ENCODE measurements at places on chromosomes 7 and 10.

DNA sequence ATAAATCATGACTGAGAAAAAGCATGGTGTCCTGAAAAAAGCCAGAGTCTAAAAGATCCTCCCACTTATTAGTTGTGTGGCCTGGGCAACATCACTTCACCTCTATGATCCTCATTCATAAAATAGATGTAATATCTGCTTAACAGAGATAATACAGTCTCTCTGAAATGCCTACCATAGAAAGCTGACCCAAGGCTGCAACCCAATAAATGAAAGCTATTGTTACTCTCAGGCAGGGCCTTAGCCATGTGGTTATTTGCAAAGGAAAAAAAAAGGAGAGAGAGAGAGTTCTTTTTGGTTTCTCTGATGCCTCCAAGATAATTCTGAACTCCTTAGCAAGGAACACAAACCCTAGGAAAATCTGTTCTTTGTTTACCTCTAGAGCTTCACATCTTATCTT, 7.9 kb downstream of the FAM13C start:
- DNase-seq, result no peak

- DNase-seq, result peak; percentile 38
Measured at GRCh38 chr10:62373995-62374861, at the start of gene ZNF365. Gene ZNF365, plus strand, starts transcription at chr10:62374369. Its CDS starts 1,825 bp downstream, at chr10:62376194.

DNA sequence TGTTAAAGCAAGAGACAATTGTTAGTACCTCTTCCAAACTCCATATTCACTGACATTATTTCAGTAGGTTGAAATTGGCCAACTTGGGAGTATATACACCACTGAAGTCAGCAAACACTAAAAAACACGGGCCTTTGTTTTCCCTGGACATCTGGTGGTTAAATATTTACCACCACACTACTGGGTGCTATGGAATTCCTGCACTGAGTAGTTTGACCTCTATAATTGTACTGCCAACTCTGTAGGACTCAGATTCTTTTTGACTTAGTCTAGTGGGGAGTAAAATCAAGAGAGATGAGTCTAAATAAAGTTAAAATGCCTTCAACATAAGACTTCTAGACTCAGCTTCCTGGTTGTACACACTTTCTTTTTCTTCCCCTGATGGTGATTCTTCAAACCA, 41.3 kb upstream of the TES start:
- no peak for DNase-seq

GRCh38 chr10:59997827-59998525, 91.6 kb upstream of the CCDC6 start:
- no peak for DNase-seq

DNA sequence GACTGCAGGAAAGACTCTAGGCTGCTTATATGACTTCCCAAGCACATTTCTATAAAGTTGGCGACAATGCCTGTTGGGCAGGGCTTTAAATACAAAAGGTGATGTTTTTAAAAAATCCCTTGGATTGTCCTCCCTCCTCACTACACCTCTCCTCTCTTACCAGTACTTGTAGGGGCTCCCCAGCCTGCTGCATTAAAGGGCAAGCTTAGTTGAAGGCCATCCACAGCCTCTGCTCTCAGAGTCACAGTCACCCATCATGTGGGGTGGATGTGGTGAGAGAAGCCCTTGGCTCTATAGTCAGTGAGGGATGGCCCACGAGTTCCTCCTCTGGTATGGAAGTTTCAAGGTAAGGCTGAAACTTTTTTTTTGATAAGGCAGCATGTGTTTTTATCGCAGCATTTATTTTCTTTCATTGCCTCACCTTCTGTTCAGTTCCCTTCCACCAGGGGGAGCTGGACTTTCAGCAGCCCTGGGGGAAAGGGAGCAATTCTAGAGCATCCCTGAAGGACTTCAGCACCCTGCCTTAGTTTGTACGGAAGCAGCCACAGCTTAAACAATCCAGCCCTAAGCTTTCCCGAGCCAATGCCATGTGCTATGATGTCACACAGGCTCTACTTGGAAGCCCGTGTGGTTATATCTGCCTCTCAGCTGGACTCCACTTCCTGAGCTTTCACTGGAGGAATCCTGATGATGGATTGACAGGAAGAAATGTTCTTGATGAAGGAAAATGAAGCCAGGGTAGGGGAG, 131.9 kb downstream of the CALCR start:
- peak; percentile 31 for DNase-seq

- no peak for DNase-seq
Measured at GRCh38 chr10:99843310-99843709, 60.9 kb downstream of the ABCC2 start.

GRCh38 chr7:133977409-133978274, 149.5 kb upstream of the LRGUK start:
- no peak for DNase-seq

DNA sequence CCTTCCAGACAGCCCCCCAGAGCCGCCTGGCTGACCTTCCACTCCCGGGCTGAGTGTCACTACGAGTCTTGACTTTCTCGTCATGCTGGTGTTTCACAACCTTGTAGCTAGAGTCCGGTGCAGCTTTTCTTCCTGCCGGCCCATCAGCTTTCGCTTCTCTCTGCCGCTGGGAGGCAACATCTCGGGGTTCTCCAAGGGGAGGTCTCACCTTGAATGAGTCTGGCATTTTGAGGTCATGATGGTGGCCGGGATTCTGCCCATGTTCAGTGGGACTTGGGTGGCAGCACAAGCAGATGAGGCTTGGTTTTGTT, 285.2 kb downstream of the CAMK1D start:
- no peak for DNase-seq

- DNase-seq, result no peak
Measured at GRCh38 chr7:147563669-147564068, 1026.9 kb upstream of the C7orf33 start.

GRCh38 chr7:77747718-77748117, 50.5 kb downstream of the TMEM60 start:
- DNase-seq, result no peak

- peak; percentile 1 for DNase-seq
Measured at GRCh38 chr7:32357535-32358277, 132.5 kb downstream of the LSM5 start.

DNA sequence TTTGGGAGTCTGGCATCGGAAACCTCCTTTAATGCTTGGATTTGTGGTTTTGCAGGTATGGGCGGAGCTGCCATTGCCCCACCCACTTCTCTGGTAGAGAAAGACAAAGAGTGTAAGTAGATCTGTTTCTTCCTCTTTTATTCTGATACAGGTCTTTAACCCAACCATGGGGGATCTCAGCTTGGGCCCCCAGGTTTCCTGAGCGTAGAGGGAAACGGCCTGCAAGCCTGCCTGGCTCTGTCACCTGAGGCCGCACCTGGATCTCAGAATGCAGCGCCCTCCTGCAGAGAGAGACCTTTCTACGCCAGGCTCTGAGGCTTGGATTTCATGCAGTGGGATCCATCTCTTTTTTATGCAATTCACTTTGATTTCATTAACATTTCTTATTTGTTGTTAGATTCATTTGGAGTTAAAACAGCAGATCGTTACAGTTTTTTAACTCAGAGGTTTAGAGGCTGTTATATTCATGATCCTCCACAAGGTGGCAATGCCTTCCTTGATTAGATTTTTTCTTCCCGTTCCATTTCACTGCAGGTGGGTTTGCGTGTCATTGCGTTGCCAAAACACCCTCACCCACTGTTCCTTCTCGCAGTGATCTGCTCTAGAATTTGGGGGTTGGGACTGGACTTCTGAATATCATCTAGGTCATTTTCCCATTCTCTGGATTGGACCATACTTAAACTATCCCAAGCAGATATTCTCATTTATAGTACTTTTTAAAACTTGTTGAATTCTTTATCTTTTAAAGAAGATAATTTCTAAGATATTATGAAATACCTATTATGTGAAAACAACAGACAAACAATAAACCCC, 20.0 kb downstream of the RBM17 start:
- DNase-seq, result no peak

DNA sequence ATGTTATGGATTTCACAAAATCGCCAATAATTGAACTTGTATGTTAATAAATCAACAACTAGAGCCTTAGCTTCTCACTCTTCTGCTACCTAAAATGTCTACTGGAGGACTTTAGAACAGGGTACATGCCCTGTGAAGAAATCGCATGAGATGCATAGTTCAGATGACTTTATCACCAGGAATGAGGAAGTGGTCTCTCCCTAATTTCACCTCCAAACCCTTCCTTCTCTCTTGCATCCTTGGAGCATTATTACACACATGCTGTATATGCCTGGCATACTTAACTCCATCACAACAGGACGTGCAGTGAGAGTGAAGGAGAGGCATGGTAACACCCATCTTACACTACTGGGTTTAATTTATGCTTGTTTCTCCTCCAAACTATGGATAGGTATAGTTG, 27.8 kb downstream of the RHEB start:
- DNase-seq, result no peak

DNA sequence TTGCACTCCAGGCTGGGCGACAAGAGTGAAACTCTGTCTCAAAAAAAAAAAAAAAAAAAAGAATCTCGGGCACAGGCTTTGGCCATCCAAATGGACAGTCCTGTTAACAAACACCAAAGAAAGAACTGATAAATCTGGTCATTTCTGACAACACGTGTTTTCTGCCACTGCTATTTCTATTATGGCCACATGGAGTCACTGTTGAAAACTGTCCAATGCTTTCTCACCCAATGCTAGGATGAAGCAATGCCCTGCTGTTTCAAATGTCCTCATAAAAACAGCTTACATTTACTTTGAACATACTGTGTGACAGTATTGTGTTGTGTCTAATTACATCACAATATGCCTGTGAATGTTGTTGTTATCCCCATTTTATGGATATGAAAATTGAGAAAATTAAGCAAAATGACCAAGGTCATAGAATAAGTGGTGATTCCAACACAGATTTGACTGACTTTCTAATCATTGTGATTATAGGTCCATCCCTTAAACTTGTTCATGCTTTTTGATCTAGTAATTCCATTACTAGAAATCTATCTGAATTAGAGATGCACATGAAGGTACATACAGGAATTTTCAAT, 19.9 kb upstream of the MAP3K8 start:
- no peak for DNase-seq

Data from neural crest cell (in vitro differentiated cells).